ENCODE measurements at places on chromosomes 7 and 10. TPM values are rescaled to one million over a fixed set of nuclear protein-coding genes. Genes with fewer than 3 reads are reported as not detected.

The FKBP6 gene
- total RNA-seq, result not detected

DNA sequence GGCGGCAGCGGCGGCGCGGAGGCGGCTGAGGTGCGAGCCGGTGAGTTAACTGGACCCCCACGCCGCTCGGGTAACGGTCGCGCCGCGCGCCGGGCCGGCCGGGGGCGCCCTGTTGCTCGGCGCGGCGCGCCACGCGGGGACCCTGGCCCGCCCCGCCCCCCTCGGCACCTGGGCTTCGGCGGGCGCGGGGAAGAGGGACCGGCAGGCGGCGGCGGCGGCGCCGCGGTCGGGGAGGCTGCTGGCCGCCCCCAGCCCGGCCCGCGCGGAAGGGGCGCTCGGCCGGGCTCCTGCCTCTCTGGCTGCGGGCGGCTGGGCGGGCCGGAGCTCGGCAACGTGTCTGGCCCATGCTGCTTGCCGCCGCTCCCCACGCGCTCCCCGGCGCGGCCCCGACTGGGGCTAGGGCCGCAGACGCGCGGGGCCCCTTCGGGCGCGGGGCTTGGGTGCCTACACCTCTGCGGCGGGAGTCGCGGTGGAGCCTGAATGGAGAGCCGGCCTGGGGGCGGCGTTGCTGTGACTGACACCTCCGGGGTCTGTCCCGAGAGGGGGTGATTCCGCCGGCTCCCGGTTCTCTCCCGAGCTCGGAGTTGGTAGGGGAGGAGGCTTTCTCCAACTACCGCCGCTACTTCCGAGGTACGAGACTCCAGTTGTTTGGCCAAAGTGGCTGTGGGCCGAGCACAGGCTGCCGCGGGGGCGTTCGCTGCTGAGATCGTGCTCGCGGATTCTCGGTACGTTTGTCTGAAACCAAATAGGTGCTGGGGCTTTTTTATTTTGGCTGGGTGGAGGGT lies 494 bp downstream of the PALS2 start:
- peak; percentile 6 for DNase-seq

- DNase-seq, result no peak
These were observed 69.8 kb downstream of the MET start for GRCh38 chr7:116741625-116742316.

GRCh38 chr10:436013-436697 lies 253.3 kb downstream of the DIP2C start:
- no peak for DNase-seq

- DNase-seq, result no peak
These were observed 34.5 kb downstream of the CRHR2 start for GRCh38 chr7:30647589-30648364.

The PRRT4 gene
- 6.6 TPM for total RNA-seq

GRCh38 chr7:101833799-101834198 lies 16.4 kb downstream of the CUX1 start:
- no peak for DNase-seq

DNA sequence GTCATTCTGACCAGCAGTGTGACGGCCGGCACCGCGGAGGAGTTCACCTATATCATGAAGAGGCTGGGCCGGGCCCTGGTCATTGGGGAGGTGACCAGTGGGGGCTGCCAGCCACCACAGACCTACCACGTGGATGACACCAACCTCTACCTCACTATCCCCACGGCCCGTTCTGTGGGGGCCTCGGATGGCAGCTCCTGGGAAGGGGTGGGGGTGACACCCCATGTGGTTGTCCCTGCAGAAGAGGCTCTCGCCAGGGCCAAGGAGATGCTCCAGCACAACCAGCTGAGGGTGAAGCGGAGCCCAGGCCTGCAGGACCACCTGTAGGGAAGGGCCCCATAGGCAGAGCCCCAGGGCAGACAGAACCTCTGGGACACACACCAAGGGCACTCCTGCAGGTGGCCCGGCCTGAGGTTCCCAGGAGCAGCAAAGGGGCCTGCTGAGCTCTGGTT lies 9.0 kb downstream of the RBP3 start:
- DNase-seq, result no peak

- DNase-seq, result no peak
These were observed 250.8 kb downstream of the ELFN1 start for GRCh38 chr7:1920881-1921280.

GRCh38 chr10:12797471-12798262 lies 203.8 kb downstream of the CCDC3 start:
- DNase-seq, result no peak

GRCh38 chr10:90746829-90747228 lies 111.0 kb downstream of the HTR7 start:
- no peak for DNase-seq

DNA sequence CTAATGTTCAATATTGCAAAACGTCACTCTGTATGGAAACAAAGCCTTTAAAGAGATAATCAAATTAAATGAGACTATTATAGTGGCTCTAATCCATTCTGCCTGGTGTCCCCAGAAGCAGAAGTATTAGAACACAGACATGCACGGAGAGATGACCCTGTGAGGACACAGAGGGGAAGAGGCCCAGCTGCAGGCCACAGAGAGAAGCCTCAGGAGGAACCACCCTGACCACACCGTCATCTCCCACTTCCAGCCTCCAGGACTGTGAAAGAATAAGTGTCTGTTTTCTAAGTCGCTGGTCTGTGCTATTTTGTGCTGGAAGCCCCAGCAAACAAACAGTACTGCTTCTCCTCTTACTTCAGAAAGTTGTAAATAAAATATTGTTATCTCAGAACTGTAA lies 283.5 kb upstream of the ADARB2 start:
- DNase-seq, result no peak

- no peak for DNase-seq
These were observed 81.5 kb upstream of the SMIM30 start for GRCh38 chr7:113199841-113200240.

DNA sequence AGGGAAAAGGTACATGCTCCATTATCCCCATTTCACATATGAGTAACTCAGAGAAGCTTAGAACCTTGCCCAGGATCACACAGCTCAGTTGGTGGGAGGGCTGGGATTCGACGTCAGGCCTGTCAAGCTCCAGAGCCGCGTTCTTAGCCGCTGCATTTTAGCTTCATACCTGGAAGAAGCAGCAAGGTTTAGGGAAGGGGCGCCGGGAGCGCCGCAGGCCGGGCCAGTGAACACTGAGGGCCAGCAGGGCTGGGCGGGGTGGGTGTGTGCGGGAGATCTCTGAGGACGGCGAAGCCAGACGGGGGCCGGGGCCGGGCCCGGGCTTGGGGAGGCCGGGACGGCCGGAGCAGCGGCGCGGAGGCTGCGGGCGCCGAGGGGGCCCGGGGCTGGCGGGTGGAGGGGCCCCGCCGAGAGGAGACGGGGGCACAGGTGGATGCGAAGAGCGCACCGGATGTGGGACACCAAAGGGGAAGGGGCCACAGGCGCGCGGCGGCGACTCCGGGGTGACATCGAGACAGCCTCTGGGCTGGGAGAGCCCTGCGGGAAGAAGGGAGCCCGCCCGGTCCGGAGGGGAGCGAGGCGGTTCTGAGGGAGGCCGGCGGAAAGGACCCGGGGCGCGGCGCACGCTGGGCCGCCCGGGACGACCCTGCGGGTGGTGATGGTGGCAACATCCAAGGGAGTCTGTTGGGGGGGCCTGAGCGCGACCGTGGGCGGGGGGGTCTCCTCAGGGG lies 498 bp downstream of the NDST2 start:
- no peak for DNase-seq

GRCh38 chr10:128070161-128070560 lies 56.1 kb downstream of the MKI67 start:
- DNase-seq, result no peak

- no peak for DNase-seq
These were observed 187.4 kb downstream of the SEMA3D start for GRCh38 chr7:84999450-84999849.

GRCh38 chr7:140857048-140857447 lies 67.7 kb downstream of the BRAF start:
- DNase-seq, result no peak

DNA sequence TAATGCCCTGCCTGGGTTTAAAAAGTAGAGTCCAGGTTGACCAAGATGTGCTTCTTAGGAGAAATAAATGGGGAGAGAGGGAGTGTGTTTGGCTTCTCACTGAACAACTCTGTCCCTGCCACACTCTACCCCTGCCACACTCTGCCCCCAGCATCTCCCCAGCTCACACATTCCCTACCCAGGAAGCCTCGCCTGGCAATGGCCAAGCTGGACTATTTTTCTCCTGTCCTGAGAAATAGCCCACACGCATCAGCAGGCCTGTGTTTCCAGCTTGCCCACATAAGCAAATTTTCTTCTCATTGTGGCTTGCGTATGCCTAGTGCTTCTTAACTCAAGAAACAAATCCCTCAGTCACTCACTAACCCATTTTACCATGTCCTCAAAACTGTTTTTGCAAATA lies 1.8 kb downstream of the LRRC18 start:
- DNase-seq, result no peak

The AUTS2 gene
- total RNA-seq, result 58.2 TPM

The H2BK1 gene
- not detected for total RNA-seq

- no peak for DNase-seq
These were observed 1.9 kb downstream of the SCART1 start for GRCh38 chr10:133455611-133456031.

The CDNF gene
- total RNA-seq, result 5.0 TPM

- DNase-seq, result no peak
These were observed 25.1 kb downstream of the FAM13C start for GRCh38 chr10:59337201-59337652.

DNA sequence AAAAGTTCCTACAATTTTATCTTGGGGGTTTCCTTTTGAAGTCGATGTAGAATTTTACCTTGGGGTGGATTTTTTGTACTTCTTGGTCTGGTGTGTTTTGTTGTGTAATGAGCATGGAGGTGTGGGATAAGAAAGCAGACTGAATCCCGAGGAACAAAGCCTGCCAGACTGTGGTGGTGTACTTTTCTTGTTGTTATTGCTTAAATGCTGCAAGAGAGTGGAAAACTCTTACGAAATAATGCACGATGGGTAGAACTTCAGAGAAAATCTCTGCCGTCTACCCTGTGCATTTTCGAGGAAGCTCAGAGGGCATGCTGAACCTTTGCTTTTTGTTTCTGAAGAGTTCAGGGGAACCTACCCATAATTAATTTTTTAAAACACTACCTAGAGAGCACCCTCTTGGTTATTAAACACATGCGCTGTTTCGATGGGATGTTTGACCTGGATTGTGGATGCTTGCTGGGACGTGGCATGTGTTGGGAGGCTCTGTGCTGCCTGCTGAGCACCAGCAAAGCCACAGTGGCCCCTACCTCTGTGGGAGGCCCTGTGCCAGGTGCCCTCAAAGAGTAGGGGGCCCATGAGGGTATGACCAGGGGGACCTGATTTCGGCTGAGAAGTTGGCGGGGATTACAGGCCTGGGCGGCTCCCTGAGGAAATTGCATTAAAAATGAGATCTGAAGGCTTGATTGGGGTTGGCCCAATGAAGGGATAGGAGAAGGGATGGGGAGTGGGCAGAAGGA lies 94.1 kb downstream of the TCF7L2 start:
- DNase-seq, result no peak

- DNase-seq, result no peak
These were observed 76.4 kb downstream of the MAGI2 start for GRCh38 chr7:79377097-79377496.

The GCK gene
- 2.4 TPM for total RNA-seq

DNA sequence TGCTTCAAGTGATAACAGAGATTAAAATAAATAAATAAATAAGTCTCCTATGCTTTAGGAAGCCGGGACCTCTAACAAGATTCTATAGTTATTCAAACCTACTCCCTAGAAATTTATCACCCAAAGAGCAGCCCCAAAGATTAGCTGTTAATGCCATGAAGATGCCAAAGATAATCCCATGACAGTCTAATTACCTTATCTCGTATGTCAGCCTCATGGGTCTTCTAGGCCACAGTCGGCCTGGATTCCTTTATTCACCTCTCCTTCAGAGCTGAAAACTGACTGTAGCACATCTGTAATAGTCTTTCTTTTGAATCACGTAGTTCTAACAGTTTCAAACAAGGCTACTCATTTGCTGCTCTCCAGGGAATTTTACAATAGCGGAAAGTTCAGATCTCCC lies 24.2 kb downstream of the COL1A2 start:
- no peak for DNase-seq

DNA sequence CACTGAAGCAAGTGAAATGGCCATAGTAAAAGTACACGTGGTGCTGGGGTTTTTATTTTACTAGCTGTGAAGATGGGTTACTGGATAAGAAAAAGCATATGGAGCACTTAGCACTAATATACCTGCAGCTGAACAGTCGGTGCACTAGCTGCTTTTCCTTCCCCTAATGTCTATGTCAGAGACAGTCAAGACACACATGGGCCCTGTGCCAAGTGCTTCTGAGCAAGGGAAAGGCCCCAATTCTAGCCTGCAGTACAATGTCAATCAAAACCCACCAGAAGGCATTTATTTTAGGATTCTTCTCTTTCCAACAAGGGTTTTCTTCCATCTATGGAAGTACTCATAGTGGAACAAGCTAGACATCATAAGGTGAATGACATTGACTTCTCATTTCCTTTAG lies 716.7 kb downstream of the CCSER2 start:
- DNase-seq, result no peak

GRCh38 chr10:113945687-113946085 lies 91.2 kb downstream of the NHLRC2 start:
- no peak for DNase-seq

- no peak for DNase-seq
These were observed 173.9 kb upstream of the CDK1 start for GRCh38 chr10:60604342-60604741.

DNA sequence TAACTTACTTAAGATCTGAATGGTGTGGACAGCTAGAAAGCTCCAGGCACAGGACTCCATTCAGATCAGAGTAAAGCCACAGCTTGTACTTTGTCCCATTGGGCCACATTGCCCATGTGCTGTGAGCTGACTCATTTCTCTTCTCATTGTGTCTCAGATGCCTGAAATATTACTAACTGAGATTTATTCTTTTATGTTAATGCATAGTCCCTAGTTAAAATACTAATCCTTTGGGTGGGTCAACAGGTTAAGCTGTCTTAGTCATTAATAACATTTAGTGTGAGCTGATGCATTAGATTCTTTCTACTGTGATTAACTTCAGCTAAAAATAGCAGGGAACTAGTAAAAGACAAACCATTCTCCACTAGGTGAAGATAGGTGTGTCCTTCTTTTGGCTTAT lies 104.7 kb upstream of the ARMC3 start:
- no peak for DNase-seq

The CHAT gene
- not detected for total RNA-seq

DNA sequence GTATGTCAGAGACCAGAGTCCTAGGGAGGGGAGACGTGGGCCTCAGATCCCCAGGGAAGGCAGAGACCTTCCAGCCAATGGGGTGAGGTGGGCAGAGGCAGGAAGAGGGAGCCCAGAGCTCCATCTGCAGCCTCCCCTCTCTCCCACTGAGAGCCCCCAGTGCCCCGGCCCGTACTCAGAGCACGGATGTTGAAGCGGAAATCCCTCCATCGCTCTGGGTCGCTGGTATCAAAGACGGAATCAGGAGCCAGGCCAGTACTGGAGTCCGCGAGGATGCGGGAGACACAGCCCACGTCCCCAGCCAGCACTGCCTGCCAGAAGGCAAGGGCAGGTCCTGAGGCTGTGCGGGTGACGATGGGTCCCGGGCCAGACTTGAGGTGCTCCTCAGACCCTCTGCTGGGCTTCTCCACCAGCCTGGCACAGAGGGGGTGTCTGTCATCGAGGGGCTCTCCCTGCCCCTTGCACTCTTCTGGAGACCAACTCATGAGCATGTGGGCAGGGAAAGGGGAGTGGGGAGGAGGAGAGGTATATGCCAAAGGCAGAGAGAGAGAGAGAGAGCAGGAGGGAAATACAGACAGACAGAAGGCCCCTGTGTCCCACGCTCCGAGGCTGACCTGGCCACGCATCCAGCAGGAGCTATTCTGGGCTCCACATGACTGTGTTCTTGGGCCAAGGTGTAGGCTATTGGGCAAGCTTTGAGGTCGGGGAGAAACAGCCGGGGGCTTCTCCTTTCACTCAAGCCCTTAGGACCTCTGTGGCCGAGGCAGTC lies at the start of gene ASB10:
Gene ASB10 (minus strand): TSS at position 611 of the 769 bp plus-strand sequence. CDS start 120 bp downstream, at position 491.
- no peak for DNase-seq

The EPHB6 gene
- total RNA-seq, result 16.0 TPM

Data from tibial nerve (tissue), 4 donors.